ENCODE measurements at places on chromosomes 7 and 10.
A peak's percentile ranks its signal among the peaks of the same experiment; 100 is the strongest.

GRCh38 chr7:150311146-150311545, 12.0 kb upstream of the LRRC61 start:
- no peak for DNase-seq

GRCh38 chr7:108985037-108985436, 415.4 kb downstream of the DNAJB9 start:
- DNase-seq = no peak

- no peak for DNase-seq
Measured at GRCh38 chr10:61987951-61988379, 86.5 kb downstream of the ARID5B start.

GRCh38 chr7:151404216-151405011, 5.4 kb downstream of the WDR86 start:
- DNase-seq = no peak

DNA sequence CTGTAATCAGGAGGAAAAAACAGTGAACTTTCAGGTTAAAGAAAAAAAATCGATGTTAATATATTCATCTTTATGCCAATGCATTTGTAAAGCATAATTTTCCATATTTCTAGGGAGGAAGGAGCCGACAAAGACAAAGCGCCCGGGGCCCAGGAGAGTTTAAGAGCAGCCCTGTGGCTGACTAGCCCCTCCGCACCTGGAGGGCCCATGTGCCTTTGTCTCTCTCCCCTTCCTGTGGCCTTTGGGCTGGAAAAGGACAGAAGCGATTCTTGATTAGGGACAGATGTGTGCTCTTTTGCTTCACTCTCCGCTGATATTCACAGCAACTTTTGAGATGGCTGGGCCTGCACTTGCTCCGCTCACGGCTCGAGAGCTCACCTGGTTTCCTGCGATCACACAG, 23.1 kb downstream of the DDC start:
- no peak for DNase-seq

DNA sequence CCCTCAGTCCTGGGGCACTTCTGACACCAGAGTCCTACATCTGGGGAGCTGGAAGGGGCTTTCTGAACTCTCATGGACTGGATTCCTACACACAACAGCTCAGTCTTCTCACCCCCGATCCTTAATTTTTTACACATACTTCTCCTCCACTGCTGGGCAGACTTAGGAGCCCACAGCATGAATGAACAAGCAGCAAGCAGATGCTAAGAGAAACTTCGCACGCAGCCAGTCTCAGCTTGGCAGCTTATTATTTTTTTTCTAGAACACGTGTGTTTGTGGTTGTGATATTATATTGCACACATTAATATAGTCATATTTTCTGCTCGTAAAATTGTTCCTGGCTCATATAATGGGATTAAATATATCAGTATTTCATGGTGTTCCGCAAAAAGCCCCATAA, 50.9 kb upstream of the LOXL4 start:
- no peak for DNase-seq

- DNase-seq = no peak
Measured at GRCh38 chr7:24972991-24973390, 7.0 kb downstream of the OSBPL3 start.

GRCh38 chr7:132516042-132516840, 60.0 kb downstream of the PLXNA4 start:
- DNase-seq = no peak

- DNase-seq = no peak
Measured at GRCh38 chr7:73954181-73954580, 73.8 kb upstream of the ELN start.

GRCh38 chr7:147803606-147804005, 787.0 kb upstream of the C7orf33 start:
- DNase-seq = no peak

- no peak for DNase-seq
Measured at GRCh38 chr10:4909118-4909517, 54.1 kb upstream of the AKR1C1 start.

DNA sequence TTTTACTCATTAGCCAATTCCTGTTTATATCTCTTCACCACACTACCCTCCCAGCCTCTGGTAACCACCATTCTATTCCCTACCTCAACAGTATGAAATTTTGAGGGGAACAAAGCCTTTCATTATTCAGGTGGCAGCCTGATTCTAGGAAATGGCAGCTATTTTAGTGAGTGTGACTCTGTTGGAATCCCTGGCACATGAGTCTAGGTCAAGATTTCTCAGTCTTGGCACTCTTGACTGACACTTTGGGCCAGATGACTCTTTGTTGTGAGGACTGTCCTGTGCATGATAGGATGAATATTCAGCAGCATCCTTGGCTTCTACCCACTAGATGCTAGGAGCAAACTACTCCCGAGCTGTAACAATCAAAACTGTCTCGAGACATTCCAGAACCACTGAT, 322.8 kb upstream of the PHYHIPL start:
- DNase-seq = no peak

DNA sequence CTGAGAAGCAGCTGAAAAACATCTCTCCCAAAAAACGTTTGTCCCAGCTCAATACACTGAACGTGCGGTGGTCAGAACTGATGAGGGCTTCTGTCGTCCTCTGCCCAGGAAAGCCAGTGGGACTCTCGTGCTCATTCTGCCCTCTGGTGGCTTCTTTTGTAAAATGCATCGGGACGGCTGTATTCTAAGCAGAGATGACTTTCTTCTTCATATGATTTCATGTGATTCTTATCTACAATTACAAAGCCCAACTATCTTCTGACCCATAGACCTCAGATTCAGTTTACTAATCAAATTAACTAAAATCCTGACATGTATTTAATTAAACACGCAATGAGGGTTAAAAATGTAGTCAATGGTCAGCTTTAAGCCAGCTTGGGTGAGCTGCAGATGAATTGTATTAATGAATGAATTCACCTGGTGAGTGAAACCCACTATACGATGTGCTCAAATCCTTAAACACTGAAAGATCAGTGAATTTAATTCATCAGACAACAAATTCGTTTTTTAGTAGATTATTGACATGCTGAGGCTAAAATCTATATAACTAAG, 117.6 kb upstream of the FAM204A start:
- no peak for DNase-seq

DNA sequence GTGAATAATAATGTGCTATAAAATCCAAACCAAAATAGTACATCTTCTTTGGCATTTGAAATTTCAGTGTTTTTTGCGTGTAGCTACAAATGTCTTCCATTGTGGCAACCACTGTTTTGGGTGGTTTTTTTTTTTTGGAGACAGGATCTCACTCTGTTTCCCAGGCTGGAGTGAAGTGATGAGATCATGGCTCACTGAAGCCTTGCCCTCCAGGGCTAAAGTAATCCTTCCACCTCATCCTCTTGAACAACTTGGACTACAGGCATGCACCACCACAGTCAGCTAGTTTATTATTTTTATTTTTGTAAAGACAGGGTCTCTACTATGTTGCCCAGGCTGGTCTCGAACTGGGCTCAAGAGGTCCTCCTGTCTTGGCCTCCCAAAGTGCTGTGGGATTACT, 455.1 kb downstream of the AUTS2 start:
- no peak for DNase-seq

DNA sequence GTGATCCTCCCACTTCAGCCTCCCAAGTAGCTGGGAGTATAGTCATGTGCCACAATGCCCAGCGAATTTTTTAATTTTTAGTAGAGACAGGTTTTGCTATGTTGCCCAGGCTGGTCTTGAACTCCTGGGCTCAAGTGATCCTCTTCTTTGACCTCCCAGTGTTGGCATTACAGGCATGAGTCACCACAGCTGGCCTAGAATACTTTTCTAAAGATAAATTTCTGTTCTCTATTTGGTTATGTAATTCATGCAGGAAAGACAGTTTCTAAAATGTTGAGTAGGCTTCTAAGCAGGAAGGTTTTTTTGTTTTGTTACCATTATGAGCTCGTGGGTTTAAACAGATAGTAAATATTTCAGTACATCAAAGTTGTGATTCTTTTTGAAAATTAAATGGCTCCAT, 5.0 kb downstream of the RBAK start:
- no peak for DNase-seq

DNA sequence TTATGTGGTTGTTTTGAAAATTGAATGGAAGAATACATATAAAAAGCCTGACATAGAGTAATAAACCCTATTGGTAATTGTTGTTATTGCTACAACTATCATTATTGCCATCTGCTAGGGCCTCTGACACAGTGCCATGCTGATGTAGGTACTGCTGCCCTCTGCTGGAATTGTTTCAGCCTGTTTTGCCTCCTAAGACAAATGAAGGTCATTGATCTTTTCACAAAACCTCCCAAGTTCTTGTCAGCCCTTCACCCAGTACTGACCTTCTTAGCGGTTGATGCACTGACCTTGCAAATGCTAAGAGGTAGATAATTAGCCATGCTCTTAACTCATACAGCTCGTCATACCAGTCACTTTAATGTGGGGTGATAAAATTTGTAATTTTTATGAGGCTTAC, 975.2 kb downstream of the SORCS1 start:
- no peak for DNase-seq

GRCh38 chr10:14664345-14664744, 110.4 kb downstream of the FAM107B start:
- DNase-seq = no peak

DNA sequence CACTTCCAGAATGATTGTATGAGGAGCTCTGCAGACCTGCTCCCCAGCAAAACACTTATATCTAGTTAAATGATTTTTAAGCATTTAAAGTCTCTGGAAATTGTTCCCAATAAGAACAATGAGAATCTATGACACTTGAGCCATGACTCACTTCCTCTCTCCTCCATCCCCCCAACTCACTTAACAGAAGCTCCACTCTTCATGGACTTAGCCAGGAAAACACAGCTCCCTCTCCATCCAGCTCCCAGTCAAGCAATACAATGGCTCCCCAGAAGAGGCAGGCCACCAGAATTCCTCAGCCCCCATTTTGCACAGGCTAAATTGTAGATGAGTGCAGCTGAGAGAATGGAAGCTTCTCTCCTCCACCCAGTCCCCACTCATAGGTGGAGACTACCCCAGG, 27.0 kb downstream of the AOC1 start:
- DNase-seq = no peak

GRCh38 chr7:40643664-40644063, 508.9 kb downstream of the SUGCT start:
- DNase-seq = no peak

- no peak for DNase-seq
Measured at GRCh38 chr7:78232806-78233205, 434.2 kb downstream of the PHTF2 start.

GRCh38 chr7:543501-544337, 24.1 kb upstream of the PDGFA start:
- DNase-seq = no peak

GRCh38 chr7:157685430-157686284, 348.9 kb downstream of the DNAJB6 start:
- no peak for DNase-seq

GRCh38 chr10:71161425-71161824, 50.9 kb upstream of the UNC5B start:
- no peak for DNase-seq

- DNase-seq = no peak
Measured at GRCh38 chr10:24669285-24669852, 54.3 kb downstream of the ARHGAP21 start.

GRCh38 chr7:2476776-2477446, 713 bp upstream of the GRIFIN start:
- no peak for DNase-seq

DNA sequence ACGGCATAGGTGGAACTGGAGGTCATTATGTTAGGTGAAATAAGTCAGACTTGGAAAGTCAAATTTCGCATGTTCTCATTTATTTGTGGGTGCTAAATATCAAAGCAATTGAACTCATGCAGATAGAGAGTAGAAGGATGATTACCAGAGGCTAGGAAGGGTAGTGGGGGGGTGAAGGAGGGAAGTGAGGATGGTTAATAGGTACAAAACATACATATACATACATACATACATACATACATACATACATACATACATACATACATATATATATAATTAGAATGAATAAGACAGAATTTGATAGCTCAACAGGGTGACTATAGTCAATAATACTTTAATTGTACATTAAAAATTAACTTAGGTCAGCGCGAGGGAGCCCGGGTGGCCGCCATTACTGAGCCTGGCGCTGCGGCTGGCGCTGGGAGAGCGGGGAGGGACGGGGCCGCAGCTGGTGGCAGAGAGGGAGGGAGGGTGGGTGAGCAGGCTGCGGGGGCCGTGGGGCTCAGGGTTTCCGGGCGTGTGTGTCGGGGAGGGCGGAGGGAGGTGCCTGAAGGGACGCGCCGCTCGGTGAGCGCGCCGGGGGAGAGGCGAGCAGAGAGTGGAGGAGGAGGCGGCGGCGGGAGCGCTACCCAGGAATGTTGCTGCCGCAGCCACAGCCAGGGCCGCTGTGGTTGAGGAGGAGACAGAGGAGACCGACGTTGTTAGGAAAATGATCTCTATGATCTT, 85.8 kb upstream of the EGFR start:
- no peak for DNase-seq

DNA sequence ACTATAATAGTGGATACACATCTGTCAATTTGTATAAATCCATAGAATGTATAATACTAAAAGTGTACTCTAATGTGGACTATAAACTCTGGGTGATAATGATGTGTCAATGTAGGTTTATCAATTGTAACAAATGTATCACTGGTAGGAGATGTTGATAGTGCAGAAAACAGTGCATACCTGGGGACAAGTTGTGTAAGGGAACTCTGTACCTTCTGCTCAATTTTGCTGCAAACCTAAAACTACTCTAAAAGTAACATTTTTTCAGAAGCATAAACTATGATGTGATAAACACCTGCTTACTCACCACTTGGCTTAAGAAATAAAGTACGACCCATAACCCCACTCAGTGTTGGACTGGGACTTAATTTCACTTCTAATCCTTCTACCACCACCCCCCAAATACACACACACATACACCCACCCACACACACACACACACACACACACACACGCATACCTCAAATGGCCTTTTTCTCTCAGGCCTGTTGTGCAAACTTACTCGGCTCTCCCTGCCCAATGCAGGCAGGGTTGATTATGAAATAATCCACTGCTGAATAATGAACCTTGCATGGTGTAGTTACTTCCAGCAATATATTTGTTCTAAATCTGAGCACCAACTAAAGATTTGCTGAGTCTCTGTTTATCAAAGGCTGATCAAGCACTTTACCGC, 154.1 kb upstream of the KMT2E start:
- no peak for DNase-seq

DNA sequence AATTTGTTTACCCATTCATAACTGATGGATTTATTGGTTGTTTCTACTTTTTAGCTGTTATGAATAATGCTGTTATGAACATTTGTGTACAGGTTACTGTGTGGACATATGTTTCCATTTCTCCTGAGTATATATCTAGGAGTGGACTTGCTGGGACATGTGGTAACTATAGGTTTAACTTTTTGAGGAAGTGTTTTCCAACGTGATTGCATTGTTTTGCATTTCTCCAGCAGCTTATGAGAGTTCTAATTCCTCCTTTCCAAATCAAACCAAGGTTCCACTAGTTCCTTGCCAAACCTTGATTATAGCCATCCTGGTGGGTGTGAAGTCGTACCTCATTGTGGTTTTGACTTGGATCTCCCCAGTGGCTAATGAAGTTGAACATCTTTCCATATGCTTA, 2.6 kb upstream of the PRF1 start:
- no peak for DNase-seq

GRCh38 chr10:30534465-30535144, 94.9 kb downstream of the LYZL2 start:
- peak; percentile 36 for DNase-seq

Measured in stimulated activated CD8-positive, alpha-beta memory T cell treated with anti-CD3 and anti-CD28 coated beads, Interleukin-12 subunit alpha, Interleukin-12 subunit beta, amount 100 ng/mL, for 4 hours (primary cell).